ENCODE measurements at places on chromosomes 1 and 21.

GRCh38 chr1:152747831-152748230 lies 10.0 kb upstream of the KPRP start:
- DNase-seq = peak; percentile 9

GRCh38 chr1:77282187-77282865 lies 507 bp downstream of the AK5 start:
- DNase-seq = peak; percentile 23

DNA sequence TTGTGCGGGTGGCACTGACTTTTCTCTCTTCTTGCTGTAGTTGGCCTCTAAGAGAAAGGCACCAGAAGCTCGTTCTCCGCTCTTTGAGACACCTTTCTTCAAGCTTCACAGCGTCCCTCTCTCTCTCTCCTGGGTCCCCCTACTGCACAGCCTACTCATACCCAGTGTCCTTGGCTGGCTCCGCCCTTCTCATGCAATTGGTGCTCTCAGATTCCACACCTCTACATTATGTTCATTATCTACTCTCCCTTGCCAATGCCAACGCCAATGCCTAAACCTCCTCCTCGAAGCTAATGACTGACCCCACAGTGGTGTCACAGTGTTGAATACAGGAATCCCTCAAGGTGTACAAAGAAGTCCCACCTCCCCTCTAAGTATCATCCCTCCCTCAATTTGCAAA lies 4.8 kb upstream of the DNAJC28 start:
- peak; percentile 50 for DNase-seq

DNA sequence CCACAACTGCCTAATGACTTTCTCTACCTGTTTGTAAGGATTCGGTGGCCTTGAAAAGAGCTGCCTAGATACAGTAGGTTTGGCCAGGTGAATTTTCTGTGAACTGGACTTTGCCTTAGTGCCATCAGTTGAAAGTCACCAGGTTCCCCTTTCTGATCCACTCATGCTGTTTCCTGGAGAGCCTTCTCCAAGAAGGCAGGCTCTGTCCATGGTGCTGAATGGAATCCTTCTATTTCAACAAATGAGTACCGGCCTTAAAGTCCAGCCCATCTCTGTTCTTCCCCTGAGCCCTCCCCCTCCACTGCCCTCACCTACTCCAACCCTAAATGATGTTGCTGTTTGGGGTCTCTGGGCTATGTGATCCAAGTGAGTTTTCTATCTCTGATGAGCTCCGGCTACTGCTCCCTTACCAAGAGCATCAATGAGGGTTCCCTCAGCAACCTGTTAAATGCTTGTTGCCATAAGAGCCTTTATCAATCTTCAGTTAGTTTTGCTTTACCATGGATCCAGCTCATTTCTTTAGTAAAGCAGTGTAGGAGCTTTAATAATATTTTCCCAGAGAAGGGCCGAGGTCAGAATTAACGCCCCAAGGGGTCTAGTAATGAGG lies 500.4 kb downstream of the PTPRU start:
- DNase-seq = peak; percentile 85

All from hematopoietic multipotent progenitor cell treated with erythropoietin and hydrocortisone succinate and interleukin-3 and kit ligand, for 6 days (in vitro differentiated cells).